Stimulated activated CD8-positive, alpha-beta memory T cell treated with anti-CD3 and anti-CD28 coated beads, Interleukin-7, amount 100 ng/mL, for 1 hour (primary cell): ENCODE measurements at places on chromosomes 6 and 20.

- DNase-seq, result no peak
Measured at GRCh38 chr6:112466373-112467151, 119.4 kb downstream of the RFPL4B start.

DNA sequence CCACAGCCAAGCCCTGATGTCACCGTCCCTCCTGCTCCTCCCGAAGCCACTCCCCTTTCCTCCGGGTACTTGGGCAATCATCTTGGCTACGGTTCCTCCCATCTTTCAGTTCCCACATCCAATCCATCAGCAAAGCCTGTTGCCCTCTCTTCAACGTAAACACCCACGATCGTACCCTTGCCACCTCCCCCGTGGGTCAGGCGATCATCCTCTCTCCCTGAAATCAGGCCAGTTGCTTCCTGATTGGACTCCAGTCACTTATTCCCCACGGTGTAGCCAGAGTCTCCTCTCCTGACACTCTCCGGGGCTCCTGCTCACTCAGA lies 44.5 kb downstream of the SULF2 start:
- no peak for DNase-seq

GRCh38 chr20:13546497-13547131 lies 92.1 kb downstream of the TASP1 start:
- DNase-seq, result peak; percentile 41

GRCh38 chr6:3415490-3415889 lies 41.4 kb downstream of the SLC22A23 start:
- no peak for DNase-seq

DNA sequence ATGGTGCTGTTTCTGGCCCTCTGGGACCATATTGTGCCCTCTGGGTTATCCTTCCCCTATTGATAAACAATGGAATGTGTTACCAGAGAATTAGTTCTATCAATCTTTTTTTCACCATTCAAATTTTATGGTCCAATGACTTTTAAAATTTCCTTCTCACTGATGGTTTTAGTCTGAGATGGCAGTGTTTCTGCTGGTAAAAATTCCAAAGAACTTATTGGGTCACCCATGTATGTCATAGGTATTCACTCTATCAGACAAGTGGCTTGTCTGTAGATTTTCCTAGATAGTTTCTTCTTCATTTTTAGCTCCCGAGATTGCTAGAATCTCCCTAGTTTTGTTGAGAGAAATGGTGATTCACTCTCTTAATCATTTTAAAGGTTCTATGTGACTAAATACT lies 357.2 kb upstream of the RGS17 start:
- no peak for DNase-seq

DNA sequence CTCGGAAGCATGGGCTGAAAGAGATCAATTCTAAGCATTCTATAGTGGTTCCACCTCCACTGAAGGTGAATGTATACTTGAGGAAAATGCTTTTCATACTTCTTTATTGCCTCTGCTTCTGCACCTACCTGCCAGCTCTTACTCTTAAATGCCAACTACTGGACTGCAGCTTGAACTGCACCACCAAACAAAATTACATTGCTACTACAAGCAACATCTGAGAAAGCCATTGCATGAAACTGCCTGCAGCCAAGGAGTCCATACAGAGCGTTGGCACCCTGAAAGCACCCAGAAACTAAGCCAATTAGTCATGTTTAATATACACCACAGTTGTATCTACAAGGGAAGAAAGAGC lies 440.9 kb downstream of the BTBD3 start:
- no peak for DNase-seq

DNA sequence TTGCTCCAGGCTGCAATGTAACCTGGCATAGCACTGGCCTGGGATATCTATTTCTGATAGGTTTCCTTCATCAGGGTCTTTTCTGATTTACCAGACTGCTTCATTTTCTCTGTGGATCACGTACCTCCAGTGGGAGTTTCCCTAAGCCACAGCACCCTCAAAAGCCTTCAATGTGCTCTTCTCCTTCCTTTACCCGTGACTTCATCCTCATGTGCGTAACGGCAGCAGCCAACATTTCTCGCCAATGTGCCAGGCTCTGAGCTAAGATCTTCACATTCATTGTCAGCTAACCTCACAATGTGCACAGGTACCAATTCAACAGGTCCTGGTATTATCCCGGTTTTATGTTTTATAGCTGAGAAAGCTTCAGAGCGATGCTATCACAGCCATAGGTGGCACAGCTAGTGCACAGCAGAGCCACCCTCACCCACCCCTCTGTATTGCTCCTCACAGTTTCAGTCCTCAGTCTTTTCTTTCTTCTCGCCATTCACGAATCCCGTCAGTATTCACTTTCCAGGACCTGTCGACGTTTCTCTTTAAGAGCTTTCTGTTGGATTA lies 58.2 kb downstream of the TNFAIP3 start:
- no peak for DNase-seq

DNA sequence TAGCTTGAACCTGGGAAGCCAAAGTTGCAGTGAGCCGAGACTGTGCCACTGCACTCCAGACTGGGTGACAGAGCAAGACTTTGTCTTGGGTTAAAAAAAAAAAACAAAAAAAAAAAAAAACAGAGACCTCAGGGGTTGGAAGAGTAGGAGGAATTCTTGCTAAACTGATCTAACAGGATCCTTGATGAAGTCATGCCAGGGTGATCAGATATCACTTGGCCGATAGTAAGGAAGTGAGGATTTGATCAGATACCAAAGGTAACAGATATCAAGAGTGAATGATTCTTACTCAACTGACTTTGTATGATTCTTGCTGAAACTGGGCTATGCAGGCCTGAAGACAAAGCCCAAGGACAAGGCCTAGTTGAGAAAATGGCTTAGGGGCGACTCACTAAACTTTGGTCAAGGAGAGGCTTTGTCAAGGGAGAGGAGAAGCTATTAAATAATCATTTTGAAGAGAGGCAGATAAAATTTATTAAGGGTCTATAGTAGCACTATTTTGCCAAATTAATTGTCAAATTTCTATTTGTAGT lies 624.7 kb downstream of the UTRN start:
- no peak for DNase-seq

DNA sequence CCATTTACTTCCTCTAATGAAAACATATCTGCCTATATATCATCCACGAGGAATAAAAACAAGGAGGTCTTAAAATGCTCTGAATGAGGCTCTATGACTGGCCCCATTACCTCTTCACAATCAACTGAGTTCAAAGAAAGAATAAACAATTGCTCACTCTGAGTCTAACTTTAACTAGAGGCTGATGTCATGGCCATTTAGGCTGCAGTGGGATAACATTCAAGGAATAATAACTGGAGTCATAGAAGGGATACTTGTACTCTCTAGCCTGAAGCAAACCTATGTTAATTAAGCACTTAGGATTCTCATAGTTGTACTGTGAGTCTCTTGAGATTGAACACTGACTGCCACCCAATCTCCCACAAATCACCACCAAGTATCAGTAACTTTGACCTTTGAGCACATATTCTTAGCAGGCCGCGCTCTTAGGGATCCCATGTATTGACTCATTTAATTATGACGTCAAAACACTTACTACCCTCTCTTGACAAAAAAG lies 70.2 kb downstream of the PERP start:
- DNase-seq, result no peak

DNA sequence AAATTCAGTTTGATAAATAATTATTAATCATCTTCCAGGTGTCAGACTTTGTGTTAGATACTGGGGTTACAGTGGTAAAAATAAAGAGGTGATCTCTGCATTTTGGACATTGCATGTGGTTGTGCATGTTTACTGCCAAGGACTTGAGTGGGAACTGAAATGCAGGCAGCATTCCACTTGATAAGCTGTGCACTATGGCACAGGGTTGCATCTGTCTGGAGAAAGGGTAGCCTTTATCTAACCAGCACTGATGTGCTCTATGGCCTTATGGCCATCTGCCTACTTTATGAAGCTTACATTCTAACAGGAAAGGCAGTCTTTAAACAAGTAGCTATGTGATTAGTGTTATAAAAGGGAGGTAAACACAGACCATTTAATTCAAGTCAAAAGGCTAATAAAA lies 53.0 kb upstream of the MLIP start:
- DNase-seq, result no peak

DNA sequence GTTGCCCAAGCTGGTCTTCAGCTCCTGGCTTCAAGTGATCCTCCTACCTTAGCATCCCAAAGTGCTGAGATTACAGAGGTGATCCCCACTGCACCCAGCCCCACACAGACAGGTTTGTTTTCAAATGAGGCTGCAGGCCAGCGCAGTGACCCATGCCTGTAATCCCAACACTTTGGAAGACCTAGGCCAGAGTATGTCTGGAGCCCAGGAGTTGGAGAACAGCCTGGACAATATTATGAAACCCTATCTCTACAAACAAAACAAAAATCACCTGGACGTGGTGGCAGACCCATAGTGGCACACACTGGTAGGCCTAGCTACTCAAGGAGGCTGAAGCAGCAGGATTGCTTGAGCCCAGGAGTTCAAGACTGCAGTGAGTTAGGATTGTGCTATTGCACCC lies 8.0 kb upstream of the HMGN4 start:
- DNase-seq, result no peak

- no peak for DNase-seq
Measured at GRCh38 chr20:58634521-58635278, 16.4 kb upstream of the STX16 start.

DNA sequence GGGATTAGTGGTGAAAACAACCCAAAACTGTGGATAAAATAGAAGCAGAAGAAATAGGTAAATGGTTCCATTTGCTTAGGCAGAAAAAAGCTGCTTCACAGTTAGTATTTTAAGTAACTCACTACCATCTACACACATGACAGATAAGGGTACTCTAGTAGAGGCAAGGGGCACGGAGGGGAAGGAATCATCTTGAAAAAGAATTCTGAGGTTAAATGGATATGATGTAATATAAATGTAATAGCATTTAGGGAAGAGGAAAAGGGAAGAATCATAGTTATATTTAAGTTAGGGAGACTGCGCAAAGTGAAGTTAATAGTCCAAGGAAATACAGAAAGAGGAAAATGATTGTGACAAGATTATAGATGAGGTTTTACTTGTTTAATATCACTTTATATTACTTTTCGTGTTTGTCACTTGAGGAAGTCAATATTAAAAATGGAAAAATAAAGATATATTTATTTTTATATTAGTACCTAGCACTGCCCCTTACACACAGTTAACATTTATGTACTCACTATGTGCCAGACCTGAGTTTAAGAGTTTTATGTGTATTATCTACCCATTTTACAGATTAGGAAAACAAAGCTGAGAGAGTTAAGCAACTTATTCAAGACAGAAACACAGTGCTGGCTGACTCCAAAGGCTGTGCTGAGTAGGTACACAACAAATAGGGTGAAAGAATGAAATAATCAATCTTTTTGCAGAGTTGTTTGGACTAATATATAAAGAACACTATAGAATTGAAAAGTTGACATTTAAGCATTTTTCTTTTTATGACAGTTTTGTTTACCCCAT lies 128.1 kb downstream of the REV3L start:
- DNase-seq, result no peak

DNA sequence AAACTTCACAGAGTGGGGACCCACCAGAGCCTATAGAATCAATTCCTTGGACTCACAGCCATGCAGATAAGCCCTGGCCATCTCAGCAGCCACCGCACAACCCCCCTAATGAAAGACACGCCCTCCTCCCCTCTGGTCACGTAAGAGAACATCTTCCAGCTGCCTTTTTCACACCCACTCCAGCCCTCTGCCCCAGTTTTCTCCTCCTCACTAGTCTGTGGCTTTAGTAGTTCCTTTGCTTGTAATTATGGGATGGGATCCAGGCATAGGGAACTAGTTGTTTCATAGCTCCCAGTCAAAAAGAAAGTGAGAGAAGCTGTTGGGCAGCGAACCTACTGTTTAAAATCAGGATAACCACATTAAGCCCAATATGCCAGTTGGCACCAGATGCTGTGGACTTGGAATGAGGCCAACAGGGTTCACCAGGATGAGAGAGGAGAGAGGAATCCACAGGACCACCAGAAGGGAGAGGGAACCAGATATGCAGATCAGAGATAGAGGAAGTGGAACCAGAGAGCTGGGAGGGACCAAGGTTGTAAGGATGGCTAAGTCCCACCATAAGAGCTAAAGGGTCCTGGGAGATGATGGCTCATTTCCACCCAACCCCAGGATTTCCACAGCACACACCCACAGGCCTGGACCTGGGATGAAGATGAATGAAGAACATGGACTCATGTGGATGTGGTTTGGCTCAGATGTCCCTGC lies 9.0 kb upstream of the BTN3A1 start:
- no peak for DNase-seq

- no peak for DNase-seq
Measured at GRCh38 chr6:30763618-30764489, 19.5 kb upstream of the IER3 start.

DNA sequence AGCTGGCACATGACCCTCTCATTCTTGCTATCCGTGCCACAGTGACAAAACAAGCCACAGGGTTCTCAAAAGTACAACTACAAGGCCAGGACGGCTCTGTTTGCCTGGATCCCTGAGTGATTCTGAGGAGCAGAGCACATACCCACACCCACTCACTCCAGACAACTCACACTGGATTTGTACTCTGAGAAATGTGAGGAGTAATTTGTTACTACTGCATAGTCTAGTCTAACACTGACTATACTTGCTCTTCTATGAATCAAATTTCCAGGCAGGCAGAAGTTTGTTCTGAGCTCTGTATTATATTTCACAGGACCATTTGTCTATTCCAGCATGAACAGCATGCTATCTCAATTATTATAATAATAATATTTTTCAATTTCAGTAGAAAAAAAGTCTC lies 26.7 kb upstream of the SPTLC3 start:
- no peak for DNase-seq

- DNase-seq, result no peak
Measured at GRCh38 chr20:52963131-52963530, 9.0 kb upstream of the TSHZ2 start.

GRCh38 chr20:1711266-1711665 lies 53.7 kb upstream of the SIRPG start:
- no peak for DNase-seq

DNA sequence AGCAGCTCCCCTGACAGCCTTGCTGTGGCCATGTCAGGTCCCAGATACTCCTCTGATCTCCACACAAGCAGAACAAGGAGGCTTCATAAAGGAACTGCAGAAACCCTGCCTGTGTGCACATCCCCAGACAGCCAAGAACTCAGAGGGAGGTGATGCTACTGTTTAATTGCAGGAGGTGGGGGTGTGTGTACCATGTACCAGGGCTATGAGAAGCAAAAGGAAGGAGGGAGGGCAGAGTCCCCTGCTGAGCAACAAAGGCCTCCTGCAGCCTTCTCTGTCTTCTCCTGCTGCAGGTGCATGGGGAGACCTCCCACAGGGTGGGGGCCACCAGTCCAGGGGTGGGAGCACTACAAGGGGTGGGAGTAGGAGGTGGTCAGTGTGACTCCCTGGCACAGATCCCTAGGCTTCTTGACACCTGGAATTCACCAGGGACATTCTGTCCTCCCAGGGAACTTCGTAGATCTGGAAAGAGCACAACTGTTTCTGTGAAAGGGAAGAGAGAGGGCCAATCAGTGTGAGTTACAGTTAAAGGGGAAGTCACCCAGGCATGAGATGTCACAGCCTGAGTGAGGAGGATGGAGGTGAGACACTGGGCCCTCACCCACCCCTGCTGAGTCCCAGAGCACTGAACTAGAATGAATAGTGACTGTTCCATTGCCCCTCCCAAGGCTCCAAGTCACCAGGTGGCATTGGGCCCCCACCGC lies 2.8 kb downstream of the CST2 start:
- no peak for DNase-seq

- no peak for DNase-seq
Measured at GRCh38 chr6:165605182-165605875, 57.7 kb downstream of the PDE10A start.

- DNase-seq, result no peak
Measured at GRCh38 chr20:32554965-32555289, 30.2 kb downstream of the NOL4L start.

GRCh38 chr6:26059941-26060340 lies 27.3 kb upstream of the HFE start:
- no peak for DNase-seq
